Fibroblast of skin of right biceps (primary cell): ENCODE measurements at places on chromosomes 4 and X.

DNA sequence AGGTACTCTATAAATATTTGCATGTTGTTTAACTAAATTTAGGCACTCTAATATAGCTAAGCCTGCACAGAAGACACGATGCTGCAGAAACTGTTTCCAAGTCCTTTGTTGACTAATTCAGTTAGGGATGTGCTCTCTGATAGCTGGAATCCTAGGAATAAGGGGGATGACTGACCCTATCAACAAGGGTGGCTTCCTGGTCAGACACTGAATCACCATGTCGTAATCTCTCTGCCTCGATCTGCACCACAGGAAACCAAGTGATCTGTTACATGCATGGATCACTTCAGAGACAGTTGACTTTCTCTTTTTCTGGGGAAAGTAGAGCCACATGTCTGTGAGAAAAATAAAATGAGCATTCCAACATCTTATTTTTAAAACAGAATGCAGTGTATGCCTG, 169.1 kb downstream of the GUCY2F start:
- peak; percentile 25 for DNase-seq

- no peak for DNase-seq
Measured at GRCh38 chrX:2578864-2579263, 78.1 kb upstream of the DHRSX start.

- no peak for DNase-seq
Measured at GRCh38 chr4:115234405-115235093, 121.1 kb upstream of the NDST4 start.

- DNase-seq = no peak
Measured at GRCh38 chr4:94345969-94346368, 3.3 kb upstream of the HPGDS start.

DNA sequence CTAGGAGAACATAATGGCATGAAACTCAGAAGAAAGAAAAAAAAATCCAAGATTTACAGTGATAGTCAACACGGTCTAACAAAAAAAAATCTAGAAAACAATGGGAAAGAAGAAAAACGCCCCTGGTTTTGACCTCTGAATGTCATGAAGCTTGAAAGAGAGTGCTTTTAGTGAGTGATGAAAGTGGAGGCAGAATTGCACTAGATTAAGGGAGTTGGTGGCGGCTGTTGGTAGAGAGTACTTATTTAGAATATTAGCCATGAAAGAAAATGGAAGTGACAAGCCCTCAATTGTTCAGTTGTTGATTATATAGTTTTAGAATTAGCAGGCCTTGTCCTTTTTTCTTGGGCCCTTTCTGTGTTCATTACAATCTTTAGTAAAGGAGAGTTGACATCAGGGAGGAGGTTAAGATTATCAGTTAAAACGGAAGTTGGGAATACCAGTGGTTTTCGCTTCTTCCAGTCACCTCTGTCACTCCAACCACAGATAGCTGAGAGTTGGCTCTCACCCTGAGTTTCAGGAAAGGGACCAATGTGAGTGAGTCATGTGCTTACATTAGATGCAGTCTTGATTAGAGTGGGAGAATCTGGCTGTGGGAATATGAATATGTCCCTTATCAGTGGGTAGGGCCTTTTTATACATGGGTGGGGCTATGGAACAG, 29.7 kb downstream of the EREG start:
- DNase-seq = peak; percentile 79

GRCh38 chr4:3031357-3032082, 42.8 kb downstream of the HTT-AS start:
- no peak for DNase-seq
